H1 (cell line): ENCODE measurements at places on chromosomes 12 and 14.
A peak's percentile ranks its signal among the peaks of the same experiment; 100 is the strongest.

GRCh38 chr12:109815757-109816617, 17.2 kb downstream of the TRPV4 start:
- no peak for DNase-seq

- no peak for DNase-seq
These were observed 30.8 kb downstream of the GALNT4 start for GRCh38 chr12:89493670-89494302.

DNA sequence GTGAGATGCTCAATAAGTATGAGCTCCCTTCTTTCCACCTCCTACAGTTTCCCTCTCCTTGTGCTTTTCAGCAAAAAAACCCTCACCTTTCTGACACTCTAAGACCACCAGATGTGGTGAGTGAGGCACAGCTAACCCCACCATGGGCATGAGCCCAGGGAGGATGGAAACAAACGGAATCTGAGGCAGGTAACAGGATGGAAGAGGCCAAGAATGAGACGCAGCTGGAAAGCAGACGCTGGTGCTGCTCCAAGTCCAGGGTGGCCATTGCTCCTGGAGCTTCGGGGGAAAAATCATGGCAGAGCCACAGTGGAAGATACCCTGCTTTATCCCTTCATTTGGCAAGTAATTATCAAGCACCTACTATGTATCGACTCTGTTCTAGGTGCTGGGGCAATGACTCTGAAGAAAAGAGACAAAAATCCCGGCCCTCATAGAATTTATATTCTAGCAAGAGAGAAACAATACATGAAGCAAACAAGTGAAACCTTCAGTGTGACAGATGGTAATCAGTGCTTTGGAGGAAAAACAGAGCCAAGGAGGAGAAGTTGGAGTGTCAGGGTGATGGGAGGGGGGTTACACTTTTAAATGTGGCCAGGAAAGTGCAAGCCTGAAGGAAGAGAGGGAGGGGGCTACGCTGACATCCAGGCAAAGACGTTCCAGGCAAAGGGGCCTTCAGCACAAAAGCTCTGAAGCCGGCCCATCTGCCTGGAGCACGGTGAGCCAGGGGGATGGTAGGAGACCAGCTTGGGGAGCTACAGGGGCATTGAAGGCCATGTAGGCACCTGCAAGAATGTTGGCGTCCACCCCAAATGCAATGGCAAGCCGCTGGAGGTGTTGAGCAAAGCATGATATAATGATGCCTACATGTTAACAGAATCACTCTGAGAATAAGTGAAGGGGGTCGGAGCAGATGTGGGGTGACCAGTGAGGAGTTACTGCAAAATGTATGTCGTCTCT, 154.2 kb downstream of the DPF3 start:
- no peak for DNase-seq

DNA sequence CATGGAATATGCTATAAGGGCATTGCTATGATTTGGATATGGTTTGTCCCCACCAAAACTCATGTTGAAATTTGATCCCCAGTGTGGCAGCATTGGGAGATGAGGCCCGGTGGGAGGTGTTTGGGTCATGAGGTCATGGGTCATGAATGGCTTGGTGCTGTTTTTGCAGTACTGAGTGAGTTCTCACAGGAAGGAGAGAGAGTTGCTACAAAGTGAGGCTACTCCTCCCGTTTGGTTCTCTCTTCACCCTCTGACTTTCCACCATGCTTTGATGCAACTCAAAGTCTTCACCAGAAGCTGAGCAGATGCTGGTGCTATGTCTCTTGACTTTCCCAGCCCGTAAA, 388.1 kb upstream of the TMPO start:
- DNase-seq = no peak

- no peak for DNase-seq
These were observed 8.8 kb downstream of the NID2 start for GRCh38 chr14:52060080-52060479.

DNA sequence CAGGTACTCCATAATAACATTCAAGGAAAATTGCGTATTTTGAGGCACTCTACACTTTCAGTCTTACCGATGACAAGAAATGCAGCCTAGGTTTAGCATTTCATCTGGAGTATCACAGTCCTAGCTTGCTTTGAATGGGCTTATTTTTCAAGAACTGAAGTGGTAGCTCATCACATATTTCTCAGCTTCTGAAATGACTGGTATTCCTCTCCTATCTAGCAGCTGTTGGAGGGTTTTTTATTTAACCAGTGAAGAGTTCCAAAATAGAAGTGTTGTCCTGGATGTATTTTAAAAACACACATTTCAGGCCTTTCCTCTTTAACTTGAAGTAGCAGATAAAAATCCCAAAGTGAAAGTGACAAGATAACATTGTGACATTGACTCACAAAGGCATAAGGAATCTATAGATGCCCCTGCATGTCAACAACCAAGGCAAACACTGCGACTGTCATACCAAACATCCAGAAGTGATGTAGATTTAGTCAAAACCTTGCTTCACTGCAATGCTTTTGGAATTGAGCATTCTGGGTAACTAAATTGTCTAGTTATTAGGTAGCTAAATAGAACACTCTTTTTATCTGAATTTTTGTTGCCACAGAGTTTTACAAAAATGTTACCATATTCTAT, 182.2 kb upstream of the FBXO33 start:
- DNase-seq = no peak

GRCh38 chr12:24698972-24699371, 249.9 kb downstream of the BCAT1 start:
- DNase-seq = no peak

- no peak for DNase-seq
These were observed 39.8 kb downstream of the MSRB3 start for GRCh38 chr12:65318186-65318685.

GRCh38 chr14:28870033-28870564, 103.5 kb downstream of the FOXG1 start:
- no peak for DNase-seq

DNA sequence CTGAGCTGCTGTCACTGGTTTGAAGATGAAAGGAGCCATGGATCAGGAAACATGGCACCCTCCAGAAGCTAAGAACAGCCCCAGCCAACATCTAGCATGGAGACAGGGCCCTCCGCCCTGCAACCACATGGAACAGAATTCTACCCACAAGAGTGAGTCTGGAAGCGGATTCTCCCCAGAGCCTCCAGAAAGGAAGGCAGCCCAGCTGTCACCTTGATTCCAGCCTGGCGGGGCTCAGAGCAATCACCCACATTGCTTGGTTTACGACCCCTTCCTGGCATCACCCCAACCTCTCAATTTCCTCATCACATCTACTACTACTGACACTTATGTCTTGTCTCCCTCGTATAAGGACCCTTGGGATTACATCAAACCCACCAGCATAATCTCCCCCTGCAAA, 38.5 kb downstream of the OAS2 start:
- DNase-seq = no peak

GRCh38 chr12:15931590-15932053, 20.5 kb downstream of the DERA start:
- no peak for DNase-seq

DNA sequence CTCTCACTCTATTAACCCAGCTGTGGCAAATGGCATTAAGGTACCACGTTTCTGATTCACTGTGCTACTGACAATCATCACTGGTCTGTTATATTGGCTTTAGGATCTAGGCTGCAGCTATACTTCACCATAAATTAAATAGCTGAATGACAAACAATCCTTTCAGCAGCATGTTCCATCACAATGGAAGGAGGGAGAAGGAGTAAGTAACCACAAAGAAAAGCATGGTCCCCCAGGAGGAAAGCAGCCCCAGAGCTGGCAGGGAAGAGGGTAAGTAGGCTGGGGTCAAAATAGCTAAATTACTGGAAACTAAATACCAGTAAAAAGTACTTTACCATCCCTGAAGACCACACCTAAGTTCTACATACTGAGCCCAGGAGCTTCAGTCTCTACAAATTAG, 2.8 kb downstream of the ARMH4 start:
- DNase-seq = no peak

- no peak for DNase-seq
These were observed 40.4 kb downstream of the AACS start for GRCh38 chr12:125105600-125105999.

DNA sequence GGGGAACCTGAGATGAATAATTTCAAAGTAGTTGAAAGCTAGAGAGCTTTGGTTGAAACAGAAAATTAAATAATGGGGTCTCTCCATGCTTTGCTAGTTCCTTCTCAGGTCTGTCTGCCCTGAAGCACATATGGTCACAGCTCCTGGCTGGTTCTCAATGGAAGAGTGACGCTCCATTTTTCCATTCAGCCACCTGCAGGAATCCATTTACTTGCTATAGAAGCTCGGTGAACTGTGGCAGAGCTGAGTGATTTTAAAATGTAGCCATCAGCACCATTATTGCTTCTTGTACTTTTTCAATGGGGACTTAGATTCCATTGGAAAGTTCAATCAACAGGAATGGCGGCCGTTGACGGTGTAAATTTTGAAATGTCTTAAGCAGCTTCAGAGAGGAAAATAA, 525.2 kb downstream of the GLT1D1 start:
- DNase-seq = no peak

GRCh38 chr12:100672075-100672592, 98.7 kb downstream of the GAS2L3 start:
- DNase-seq = peak; percentile 94

DNA sequence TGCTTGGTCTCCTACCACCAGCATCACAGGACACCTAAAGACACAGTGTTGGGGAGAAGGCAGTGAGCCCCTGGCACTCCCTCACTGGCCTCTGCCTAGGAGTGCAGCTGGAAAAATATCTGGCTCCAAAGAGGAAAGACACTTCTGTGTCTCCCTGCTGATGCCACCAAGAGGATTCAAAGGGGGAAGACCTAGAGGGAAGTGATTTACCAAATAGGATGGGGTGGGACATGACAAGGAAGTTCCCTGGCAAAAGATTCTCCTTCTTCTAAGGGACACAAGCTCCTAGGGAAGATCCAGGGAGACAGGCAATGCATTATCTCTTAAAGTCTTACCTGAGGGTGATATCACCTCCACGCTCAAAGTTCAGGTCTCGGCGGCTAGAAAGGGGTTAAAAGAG, 6.1 kb downstream of the NDRG2 start:
- DNase-seq = no peak

GRCh38 chr14:78764240-78764639, 594.1 kb downstream of the NRXN3 start:
- no peak for DNase-seq

DNA sequence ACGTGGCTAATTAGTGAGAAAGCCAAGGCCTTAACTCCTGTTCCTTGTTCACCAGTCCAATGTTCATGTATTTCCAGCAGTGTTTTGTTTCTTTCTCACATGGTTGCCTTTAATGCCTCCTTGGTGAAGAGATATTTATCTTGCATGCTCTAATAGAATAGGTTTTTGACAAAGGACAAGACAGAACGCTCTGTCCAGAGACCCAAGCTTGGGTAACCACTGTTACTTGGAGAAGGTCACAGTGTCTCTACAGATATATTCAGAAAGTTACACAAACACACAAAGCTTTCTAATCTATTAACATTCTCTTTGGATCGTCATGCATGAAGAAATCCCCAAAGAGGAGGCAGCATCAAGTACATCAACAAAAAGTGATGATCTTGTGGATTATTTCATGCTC, 33.1 kb downstream of the RERG start:
- DNase-seq = no peak

DNA sequence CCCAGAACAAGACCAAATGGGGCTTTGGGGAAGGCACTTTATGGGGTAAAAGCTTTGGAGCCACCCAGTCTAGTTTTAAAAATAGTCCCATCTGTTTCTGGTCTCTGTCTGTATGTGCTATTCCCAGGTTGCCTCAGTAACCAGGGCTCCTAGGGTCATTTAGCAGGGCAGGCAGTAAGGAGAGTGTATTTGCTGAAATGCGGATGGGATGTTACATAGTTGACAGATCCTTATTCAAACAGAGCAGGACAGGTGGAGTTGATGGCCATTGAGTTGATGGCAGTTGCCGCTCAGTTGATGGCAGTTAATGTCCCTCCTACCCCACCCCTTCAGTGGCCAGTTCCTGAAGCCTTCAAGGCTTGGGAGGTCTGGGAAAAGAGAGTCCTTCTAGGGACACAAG, 4.6 kb downstream of the ZC3H10 start:
- no peak for DNase-seq

- no peak for DNase-seq
These were observed 97.3 kb downstream of the DERA start for GRCh38 chr12:16008421-16008824.

GRCh38 chr14:103856607-103857006, 9.2 kb upstream of the PPP1R13B start:
- DNase-seq = no peak

DNA sequence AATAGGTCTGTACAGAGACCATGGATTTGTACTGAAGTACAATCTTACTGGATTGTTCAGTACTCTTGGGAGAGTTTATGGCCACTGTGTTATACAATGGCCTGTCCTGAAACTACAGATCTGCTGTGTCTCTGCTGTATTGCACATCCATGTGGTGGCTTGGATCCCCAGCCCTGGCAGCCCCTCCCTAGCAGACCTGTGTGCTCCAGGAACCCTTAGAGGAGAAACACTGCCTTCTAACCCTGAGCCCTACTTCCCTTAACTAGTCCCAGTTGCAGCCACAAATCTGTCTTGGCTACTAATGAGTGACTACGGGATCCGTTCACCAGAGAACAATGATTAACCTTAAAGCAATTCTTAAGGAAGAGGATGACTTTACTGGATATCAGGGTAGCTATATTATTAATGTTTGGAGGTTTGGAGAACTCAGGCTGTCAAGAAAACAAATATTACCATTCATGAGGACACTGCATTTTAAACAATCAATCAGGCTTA, 27.7 kb downstream of the RNF34 start:
- no peak for DNase-seq
